Panc1 (cell line): ENCODE measurements at places on chromosomes 13 and 19.

GRCh38 chr13:112849500-112849899, 119.5 kb upstream of the MCF2L start:
- DNase-seq: no peak

- DNase-seq: no peak
Observed at GRCh38 chr19:18183529-18183928, 9.5 kb upstream of the MPV17L2 start.

GRCh38 chr13:52845766-52846566, 2.5 kb downstream of the PCDH8 start:
- DNase-seq: no peak

GRCh38 chr13:71218960-71219359, 648.0 kb downstream of the DACH1 start:
- no peak for DNase-seq

GRCh38 chr19:1409204-1410005, 2.0 kb downstream of the DAZAP1 start:
- no peak for DNase-seq

DNA sequence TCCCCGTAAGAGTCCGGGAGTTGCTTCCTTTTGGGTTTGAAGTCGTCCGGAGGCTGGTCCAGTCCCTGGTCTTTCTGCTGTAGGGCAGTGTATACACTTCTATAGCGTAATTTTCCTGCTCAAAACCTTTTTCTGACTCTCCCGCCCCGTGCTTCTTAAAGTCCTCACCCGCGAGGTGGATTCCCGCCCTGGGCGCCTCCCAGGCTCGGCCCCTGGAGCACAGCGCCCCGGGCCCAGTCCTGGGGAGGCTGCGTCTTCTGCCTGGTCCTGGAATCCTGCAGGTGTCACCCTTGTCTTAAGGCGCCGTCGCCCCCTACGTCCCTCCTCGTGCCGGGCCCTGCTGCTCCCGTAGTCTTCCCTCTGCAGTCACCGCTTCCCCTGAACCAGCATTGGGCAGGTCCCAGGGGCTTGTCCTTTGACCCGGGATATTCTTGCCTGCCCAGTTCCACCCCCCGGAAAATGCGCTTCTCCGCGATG, 34.4 kb upstream of the ZNF808 start:
- no peak for DNase-seq
